ENCODE measurements at places on chromosomes 16 and 17.

DNA sequence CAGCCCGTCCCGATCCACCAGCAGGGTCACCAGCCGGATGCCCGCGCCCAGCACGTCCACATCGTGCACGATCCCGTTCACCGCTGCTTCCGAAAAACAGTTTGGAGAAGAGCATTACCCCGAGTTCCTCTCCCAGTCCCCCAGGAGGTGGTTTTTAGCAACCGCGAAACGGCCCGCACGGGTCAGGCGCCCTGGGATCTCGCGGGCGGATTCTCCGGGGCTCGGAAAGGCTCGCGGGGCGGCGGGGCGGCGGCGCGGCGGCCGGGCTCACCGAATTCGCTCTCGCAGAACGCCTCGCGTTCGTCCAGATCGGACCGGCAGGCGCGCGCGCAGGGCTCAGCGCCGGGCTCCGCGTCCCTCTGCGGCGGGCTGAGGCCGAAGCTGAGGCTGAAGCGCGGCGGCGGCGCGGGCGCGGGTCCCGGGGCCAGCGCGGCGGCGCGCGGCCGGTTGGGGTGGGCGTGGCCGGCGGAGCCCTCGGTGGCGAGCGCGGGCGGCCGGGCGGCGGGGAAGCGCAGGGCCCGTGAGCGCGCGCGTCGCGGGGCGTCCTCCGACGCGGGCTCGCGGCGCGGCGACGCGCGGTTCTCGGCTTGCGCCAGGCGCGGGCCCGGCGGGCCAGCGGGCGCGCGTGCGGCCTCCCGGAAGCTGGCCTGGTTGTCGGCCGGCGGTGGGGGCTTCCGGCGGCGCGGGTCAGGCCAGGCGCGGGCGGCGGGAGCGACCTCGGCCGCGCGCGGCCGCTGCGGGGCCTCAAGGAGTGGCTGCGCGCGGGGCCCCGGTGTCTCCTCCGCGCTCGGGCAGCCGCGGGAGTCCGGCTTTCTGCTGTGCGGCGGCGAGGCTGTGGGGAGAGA lies 2.9 kb downstream of the C17orf58 start:
- H3K4me3 ChIP-seq = peak overlapping the region; percentile 91
- peak overlapping the region; percentile 79 for H3K27ac ChIP-seq
- H3K27me3 ChIP-seq = no peaks in the 10 kb centered on the region
- H3K36me3 ChIP-seq = peaks cover 5% of the 10 kb centered on the region
- peak; percentile 78 for DNase-seq

DNA sequence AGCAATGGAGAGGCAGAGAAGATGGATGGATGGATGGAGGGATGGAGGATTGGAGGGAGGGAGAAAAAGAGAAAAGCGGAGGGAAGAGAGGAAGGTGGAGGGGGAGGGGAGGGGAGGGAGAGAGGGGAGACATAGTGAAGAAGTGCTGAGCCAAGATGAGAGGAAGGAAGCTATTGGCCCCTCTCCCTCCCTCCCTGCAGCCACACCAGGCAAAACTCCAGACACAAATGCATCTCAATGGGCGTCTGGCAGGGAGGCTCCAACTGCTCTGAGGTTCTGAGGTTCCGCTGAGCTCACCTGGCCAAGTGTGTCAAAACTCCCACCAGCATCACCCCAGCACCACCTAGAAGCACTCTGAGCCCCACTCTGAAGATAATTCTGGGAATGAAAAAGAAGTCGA lies 26.9 kb upstream of the PHB1 start:
- H3K27me3 ChIP-seq = peaks cover 87% of the 10 kb centered on the region
- no peak overlapping the region for H3K4me3 ChIP-seq
- no peaks in the 10 kb centered on the region for H3K4me1 ChIP-seq
- no peak overlapping the region for H3K27ac ChIP-seq
- H3K36me3 ChIP-seq = no peaks in the 10 kb centered on the region

DNA sequence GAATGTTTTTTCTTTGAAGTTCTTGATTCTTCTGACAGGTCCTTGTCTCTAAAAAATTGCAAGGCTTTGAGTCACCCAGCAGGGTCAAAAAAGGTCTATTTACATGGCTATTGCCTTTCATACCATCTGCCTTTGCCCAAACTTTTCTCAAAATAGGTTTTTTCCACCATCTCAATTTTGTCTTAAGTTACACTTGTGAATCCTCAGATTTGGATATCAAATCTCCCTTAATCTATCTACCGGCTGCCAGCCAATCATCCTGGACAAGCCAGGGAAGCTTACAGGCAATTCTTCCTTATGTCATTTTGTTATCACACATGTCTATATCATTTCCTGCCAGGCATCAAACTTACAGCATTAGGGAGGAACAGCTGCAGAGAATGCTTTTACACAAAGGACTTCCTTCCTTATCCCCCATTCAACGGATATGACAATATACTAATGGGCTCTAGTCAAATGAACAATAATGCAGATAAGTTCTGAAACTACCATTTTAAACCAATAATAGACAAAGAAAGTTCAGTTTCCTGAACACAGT lies 104.1 kb upstream of the CORO6 start:
- no peaks in the 10 kb centered on the region for H3K27me3 ChIP-seq
- DNase-seq = no peak
- no peak overlapping the region for H3K4me3 ChIP-seq
- no peak overlapping the region for H3K27ac ChIP-seq
- peaks cover 23% of the 10 kb centered on the region for H3K4me1 ChIP-seq

GRCh38 chr16:28917095-28917494 lies 7.9 kb downstream of the RABEP2 start:
- no peak overlapping the region for H3K4me3 ChIP-seq
- peaks cover 6% of the 10 kb centered on the region for H3K4me1 ChIP-seq
- no peaks in the 10 kb centered on the region for H3K27me3 ChIP-seq
- DNase-seq = no peak

- H3K36me3 ChIP-seq = peaks cover 3% of the 10 kb centered on the region
- H3K4me1 ChIP-seq = no peaks in the 10 kb centered on the region
- H3K27ac ChIP-seq = no peak overlapping the region
- H3K27me3 ChIP-seq = no peaks in the 10 kb centered on the region
- no peak overlapping the region for H3K4me3 ChIP-seq
These were observed 370.1 kb downstream of the ZFHX3 start for GRCh38 chr16:72677662-72678447.

Measured in MCF 10A (cell line).